Right lobe of liver (tissue), 6 donors: ENCODE measurements at places on chromosomes 3 and 15. TPM values are rescaled to one million over a fixed set of nuclear protein-coding genes. Genes with fewer than 3 reads are reported as not detected.

Gene ATP8B4
- total RNA-seq = 6.2 TPM

Gene C3orf49
- not detected for total RNA-seq

Gene BNC1
- 0.12 TPM for total RNA-seq

Gene CKMT1B
- total RNA-seq = not detected

Gene GALK2
- 22.7 TPM for total RNA-seq

Gene SOX2
- total RNA-seq = not detected

Gene C3orf62
- total RNA-seq = 2.1 TPM

Gene SHISA5
- 116 TPM for total RNA-seq

Gene BCL2A1
- 1.1 TPM for total RNA-seq

Gene TAGLN3
- total RNA-seq = not detected

Gene SLC22A14
- not detected for total RNA-seq

Gene RPL4
- total RNA-seq = 1,390 TPM

DNA sequence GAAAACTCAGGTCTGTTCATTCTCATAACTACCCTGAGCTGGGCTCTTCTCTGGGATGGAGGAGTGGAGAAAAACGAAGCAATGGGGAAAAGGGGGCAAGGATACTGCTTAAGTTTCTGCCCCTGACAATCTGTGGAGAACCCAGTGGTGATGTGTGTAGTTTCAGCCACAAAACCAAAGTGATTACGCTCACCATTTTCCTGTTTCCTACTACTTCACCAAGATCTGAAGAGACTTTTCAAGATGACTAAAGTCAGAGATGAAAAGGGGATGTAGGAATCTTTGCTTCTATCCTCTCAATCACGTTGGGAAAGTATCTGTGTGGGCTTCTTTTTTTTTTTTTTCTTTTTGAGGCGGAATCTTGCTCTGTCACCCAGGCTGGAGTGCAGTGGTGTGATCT is 8.3 kb upstream of the UBE2E1 start:
- DNase-seq = no peak

DNA sequence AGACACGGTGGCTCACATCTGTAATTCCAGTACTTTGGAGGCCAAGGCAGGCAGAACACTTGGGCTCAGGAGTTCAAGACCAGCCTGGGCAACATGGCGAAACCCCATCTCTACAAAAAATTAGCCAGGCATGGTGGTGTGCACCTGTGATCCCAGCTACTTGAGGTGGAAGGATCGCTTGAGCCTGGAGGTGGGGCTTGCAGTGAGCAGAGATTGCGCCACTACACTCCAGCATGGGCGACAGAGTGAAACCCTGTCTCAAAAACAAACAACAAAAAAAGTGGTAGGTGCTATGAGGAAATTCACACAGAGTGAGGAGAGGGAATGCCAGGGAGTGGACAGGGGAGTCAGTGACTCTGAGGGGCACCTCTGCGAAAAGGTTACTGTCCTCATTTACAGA is 29.4 kb downstream of the RPN1 start:
- DNase-seq = no peak

DNA sequence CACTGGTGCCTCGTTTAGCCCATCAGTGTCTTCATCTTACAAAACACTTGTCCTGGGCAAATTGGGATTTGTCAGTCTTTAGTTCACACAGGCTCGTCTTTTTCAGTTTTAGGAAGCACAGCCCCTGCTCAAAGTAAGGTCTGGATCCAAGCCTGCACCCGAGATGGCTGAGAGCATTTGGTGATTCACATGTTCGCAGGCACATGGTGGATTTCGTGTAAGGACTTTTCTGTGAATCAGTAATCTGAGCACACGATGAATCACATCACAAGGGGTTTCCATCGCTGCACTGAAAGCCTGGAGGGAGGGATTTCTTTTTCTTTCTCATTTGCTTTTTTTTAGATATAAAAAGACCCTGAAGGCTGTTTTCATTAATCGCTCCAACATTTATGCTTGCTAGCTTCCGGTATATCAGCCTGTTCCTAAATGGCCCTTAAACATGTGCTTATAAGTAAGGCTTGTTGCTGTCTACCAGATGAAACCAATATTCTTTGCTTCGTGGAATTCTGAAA is 435.6 kb upstream of the ATP10A start:
- DNase-seq = no peak

GRCh38 chr15:32683906-32684584 is 33.8 kb upstream of the GREM1 start:
- DNase-seq = no peak

DNA sequence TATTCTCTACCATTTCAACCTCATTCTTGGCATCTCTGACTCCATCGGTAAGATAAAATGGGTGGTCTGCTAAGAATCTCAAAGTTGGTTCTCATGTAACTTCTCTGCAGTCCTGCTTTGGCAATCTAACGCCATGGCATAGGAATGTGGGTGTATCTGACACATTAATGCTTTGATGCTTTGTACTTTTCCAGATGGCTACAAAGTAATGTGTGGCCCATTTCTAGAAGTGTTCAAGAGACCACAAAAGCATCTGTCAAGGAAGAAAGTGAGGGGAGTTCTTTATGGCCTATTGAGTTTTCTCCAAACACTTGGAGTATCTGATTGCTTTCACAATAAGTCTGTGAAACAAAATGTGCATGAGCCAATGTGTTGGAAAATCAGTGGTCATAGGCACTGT is 339.9 kb upstream of the TGFBR2 start:
- no peak for DNase-seq

- no peak for DNase-seq
Observed at GRCh38 chr3:76586471-76586870, 453.4 kb upstream of the ROBO2 start.

- DNase-seq = peak; percentile 45
Observed at GRCh38 chr3:53776494-53777101, 69.6 kb downstream of the CHDH start.

- peak; percentile 89 for DNase-seq
Observed at GRCh38 chr3:45210308-45211041, 15.6 kb downstream of the TMEM158 start.

DNA sequence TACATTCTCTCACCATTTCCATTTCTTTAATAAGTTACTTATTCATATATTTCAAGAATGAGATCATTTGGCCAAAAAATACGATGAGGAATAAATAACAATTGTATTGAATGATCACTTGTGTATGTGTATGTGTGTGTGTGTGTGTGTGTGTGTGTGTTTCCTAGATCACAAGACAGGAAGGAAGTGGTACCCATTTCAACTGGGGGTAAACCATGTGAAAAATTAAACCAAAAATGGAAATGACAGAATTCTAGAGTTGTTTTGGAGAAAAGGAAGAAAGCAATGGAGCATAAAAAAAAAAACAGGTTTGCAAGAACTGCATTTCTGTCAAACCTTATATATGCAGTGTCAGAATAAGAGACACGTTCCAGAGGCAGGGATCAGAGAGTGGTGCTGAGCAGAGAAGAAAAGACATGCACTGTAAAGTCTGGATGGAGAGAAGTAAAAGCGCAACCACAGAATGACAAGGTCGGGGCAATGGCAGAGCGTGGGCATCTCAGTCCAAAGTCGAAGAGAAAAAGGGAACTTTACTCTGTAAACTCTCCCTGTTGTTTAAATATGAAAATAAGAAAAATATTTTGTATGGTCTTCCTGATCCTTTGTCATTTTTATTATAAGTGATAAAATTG is 75.5 kb downstream of the PEX5L start:
- no peak for DNase-seq

GRCh38 chr3:151707216-151707615 is 26.5 kb upstream of the AADACL2 start:
- DNase-seq = no peak

DNA sequence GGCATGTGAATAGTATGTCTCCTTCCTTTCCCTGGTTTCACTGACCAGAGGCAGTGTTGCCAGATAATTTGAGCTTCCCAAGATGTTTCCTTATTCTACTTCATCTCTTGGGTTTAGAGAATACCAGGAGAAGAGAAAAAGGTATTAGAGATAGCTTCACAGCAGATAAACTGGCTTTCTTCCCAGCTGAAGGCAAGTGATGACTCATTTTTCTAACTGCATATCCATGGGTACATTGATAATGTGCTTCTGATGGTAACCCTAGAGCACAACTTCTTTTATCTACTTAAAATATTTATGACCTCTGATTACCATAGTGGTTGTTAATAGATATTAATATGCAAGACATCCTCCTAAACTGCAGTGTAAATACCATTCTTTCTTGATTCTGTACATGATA is 34.6 kb upstream of the CMTM8 start:
- DNase-seq = no peak

- no peak for DNase-seq
Observed at GRCh38 chr15:51856714-51857380, 27.4 kb downstream of the TMOD3 start.
